ENCODE measurements at places on chromosomes 4 and X.

DNA sequence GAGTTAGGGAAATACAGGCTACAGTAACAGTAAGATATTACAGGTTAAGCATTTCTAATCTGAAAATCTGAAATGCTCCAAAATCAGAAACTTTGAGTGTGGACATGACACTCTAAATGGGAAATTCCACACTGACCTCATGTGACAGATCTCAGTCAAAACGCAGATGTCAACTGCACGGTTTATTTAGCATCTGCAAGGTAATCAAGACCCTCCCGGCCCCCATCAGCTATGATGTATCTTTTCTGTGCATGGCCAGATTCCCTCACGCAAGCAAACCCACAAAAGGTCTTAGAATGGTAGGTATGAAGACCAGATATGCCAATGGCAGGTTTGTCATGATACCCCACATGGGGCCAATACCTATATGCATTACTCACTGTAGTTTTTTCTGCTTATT lies 82.8 kb downstream of the COQ2 start:
- DNase-seq = no peak

DNA sequence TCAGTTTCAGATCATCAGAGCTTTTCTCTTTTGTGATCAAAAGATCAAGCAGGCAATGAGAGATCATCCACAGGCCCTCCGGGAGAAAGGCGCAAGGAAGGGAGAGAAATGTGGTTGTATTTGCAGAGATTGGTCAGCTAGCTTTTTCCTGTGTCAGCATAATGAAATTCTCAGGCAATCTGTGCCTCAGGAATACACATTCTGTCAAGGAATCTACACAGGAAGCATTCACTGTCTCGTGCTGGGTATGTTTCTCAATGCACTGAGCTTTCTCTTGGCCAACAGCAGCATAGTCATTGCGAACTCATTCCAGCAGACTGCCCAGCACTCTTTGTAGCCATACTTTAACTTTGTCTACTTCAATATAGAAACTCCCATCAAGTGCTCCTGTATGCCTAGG lies 413.7 kb downstream of the PPP3CA start:
- DNase-seq = no peak

GRCh38 chr4:108796173-108796572 lies 33.3 kb upstream of the ETNPPL start:
- DNase-seq = no peak

GRCh38 chr4:186940476-186940875 lies 216.8 kb upstream of the FAT1 start:
- no peak for DNase-seq

GRCh38 chr4:172177382-172177781 lies 364.2 kb downstream of the GALNTL6 start:
- DNase-seq = no peak

DNA sequence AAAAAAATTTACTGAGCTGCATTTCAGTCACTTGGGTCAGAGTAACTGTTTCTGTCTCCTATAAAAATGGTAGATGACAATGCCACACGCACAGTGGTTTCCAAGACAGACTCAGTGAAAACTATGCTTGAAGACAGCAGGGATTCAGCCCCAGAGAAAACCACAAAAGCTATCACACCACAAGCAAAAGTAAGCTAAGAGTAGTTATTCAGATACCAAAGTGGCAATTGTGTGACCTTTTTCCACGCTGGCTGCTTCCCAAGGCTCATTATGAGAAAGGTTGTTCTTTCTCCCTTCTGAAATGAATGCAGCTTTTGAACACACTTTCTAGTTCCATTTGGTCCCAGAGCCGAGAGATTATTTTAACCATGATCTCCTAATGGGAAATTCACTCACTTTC lies 46.4 kb upstream of the GPM6B start:
- no peak for DNase-seq

- DNase-seq = no peak
Observed at GRCh38 chr4:4789462-4789861, 70.0 kb upstream of the MSX1 start.

- DNase-seq = no peak
Observed at GRCh38 chr4:61296144-61296543, 96.0 kb downstream of the ADGRL3 start.

- no peak for DNase-seq
Observed at GRCh38 chr4:93828995-93829819, 654 bp downstream of the ATOH1 start.

GRCh38 chrX:149275836-149276235 lies 229.3 kb downstream of the IDS start:
- DNase-seq = no peak

DNA sequence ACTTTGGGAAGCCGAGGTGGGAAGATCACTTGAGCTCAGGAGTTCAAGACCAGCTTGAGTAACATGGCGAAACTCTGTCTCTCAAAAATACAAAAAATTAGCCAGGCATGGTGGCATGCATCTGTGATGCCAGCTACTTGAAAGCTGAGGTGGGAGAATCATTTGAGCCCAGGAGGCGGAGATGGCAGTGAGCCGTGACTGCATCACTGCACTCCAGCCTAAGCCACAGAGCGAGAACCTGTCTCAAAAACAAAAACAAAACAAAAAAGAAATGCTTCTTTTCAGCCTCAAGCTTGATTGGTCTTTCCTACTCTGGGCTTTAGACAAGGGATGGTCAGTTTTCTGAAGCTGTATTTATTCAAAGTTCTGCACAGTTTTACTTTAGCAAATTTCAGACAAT lies 15.8 kb upstream of the DHRSX start:
- DNase-seq = no peak

- no peak for DNase-seq
Observed at GRCh38 chr4:88705805-88706492, 8.3 kb upstream of the NAP1L5 start.

- no peak for DNase-seq
Observed at GRCh38 chr4:181468451-181468850, 774.8 kb upstream of the TENM3 start.

DNA sequence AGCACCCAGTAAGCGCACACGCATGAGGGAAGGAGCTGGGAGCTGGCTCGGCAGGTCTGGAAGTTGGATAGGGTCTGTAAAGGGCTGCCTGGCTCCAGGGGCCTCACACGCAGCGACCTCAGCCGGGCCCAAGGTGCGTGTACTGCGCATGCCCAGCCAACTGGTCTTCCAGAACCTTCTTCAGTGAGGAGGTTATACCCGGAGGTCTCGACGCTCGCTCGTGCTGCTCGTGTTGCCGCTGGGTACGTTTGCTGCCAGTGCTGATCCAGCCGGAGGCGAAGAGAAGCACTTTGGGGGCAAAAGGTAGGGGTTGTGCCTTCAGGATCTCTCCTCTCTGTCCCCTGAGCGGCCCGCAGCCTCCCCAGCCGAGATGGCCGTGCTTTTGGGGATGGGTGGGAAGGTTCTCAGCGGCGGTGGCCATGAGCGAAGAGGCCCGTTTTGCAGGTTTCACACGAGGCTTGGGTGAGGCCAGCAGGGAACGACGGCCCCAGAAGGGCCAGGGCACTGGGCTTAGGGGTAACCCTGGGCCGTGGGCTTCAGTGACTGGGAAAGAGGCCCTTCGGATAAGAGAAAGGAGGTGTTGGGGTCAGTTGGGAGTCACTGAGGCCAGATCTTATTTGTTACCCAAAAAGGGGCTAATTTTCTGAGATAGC lies 3.8 kb upstream of the CXCL9 start:
- no peak for DNase-seq

- no peak for DNase-seq
Observed at GRCh38 chrX:132532913-132533312, 44.1 kb upstream of the MBNL3 start.

GRCh38 chrX:42759881-42760280 lies 18.1 kb downstream of the PPP1R2C start:
- no peak for DNase-seq

- no peak for DNase-seq
Observed at GRCh38 chr4:1743551-1743950, 22.2 kb downstream of the TACC3 start.

GRCh38 chrX:85051627-85052026 lies 48.0 kb downstream of the APOOL start:
- no peak for DNase-seq

DNA sequence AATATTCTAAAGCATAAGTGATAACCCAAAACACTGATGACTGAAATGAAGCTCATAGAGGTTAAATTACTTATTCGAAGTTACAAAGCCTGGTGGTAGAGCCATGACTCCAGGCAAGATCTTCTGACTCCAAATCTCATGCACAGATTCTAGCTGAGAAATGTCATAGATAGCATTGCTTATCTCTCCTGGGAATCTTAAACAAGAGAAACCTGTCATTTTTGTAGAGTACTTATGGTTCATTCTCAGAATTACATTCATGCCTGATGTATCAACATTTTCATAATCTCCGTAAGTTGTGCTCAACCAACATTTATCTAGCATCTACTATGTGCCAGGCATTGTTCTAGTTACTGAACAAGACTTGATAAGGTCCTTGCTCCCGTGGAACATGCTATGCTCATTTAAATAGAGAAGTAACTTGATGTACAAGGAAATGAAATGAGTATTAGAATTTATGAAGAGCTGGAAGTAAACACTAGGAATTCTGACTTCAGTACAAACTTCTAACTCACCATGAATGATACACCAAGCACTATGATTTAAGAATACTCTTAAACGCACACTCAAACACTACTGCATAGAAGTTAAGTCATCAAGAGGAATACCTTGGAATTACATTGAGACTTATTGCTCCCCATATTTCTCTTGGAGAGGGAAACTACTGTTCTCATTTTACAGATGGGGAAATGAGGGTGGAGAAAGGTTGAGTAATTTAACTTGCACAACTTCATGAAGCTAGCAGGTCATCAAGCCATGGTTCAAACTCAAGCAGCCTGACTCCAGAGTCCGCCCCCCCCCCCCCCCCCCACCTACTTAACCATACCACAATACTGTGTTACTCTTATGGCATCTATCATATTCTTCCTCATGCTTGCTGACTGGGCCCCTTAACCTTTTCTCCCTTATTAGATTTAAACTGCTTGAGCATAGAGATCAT lies 45.4 kb downstream of the MBNL3 start:
- DNase-seq = no peak
